Pulmonary artery endothelial cell (primary cell): ENCODE measurements at places on chromosomes 12 and 14. TPM values are rescaled to one million over a fixed set of nuclear protein-coding genes. Genes with fewer than 3 reads are reported as not detected.

TSPAN31 gene
- 37.7 and 48.0 TPM in 2 replicates for total RNA-seq

GPR137C gene
- total RNA-seq, result 0.79 and 1.6 TPM in 2 replicates

ATN1 gene
- total RNA-seq, result 6.1 and 6.7 TPM in 2 replicates

CLMN gene
- total RNA-seq, result 3.6 and 4.8 TPM in 2 replicates
